ENCODE measurements at places on chromosomes 11 and 22. TPM values are rescaled to one million over a fixed set of nuclear protein-coding genes. Genes with fewer than 3 reads are reported as not detected.

DNA sequence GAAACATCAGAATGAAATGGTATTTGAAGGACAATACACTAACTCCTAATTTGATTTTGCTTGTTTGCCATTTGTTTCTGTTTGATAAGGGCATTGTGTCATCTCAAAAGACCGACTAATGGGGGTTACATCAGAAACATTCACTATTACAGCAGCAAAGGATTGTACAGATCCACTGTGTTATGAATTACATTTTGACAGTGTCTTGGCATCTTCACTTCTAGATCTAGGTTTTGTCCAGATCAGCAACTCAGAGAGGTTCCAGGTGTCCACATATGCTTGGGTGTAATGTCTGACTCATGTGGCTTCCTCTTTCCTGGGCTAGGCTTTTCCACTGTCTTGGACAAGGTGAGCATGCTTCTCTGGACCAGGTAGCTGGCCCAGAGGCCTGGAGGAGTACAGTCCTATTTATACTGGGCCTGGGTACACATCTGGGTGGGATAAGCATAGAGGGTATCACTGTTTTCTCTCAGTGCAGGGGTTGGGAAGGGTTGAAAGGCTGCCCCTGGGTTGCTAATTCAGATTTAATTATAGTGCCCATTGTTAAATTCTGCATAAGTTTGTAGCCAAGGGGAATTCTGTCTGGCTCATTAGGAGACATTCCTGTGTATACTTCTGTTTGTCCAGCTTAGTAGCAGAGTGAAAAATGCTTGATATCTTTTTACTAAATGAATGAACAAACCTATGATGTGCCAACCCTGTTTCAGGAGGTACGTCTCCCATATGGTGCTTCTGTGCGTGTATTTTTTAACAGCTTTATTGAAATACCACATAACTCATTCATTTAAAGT, 23.8 kb downstream of the DDI1 start:
- no peak overlapping the region for H3K27ac ChIP-seq
- H3K4me1 ChIP-seq, result no peaks in the 10 kb centered on the region
- no peaks in the 10 kb centered on the region for H3K36me3 ChIP-seq
- no peak overlapping the region for H3K4me3 ChIP-seq
- DNase-seq, result no peak

The MMP13 gene
- not detected for total RNA-seq

DNA sequence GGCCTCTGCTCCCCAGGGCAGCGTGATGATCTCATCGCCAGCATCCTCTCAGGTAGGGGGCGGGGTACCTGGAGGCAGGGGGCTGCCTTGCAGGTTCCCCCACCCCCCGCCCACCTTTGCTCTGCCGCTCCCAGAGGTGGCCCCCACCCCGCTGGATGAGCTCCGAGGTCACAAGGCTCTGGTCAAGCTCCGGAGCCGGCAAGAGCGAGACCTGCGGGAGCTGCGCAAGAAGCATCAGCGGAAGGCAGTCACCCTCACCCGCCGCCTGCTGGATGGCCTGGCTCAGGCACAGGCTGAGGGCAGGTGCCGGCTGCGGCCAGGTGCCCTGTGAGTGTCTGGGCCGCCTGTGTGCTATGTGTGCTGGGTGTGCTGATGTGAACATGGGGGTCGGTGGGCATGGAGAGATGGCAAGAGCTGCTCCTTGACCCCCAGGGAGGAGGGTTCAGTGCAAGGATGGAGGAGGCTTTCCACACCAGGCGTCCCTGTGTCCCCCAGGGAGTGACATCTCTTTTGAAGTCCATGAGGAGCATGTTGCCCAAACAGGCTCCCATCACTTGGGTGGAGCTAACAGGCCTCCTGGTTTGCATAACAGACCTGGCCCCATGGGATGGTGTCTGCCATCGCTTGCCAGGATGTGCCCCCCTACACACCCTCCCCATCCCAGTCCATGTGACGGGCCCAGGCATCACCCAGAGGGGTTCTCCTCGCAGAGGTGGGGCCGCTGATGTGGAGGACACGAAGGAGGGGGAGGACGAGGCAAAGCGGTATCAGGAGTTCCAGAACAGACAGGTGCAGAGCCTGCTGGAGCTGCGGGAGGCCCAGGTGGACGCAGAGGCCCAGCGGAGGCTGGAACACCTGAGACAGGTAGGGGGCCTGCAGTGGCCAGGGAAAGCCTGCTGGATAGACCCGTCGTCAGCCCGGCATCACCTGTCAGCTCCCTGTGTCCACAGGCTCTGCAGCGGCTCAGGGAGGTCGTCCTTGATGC, 14.1 kb downstream of the PLCB3 start:
- H3K36me3 ChIP-seq, result peaks cover 1% of the 10 kb centered on the region
- H3K4me3 ChIP-seq, result no peak overlapping the region
- H3K27ac ChIP-seq, result no peak overlapping the region
- DNase-seq, result no peak
- no peaks in the 10 kb centered on the region for H3K27me3 ChIP-seq

The PNPLA5 gene
- not detected for total RNA-seq

- H3K4me3 ChIP-seq, result no peak overlapping the region
- H3K27ac ChIP-seq, result no peak overlapping the region
- peaks cover 5% of the 10 kb centered on the region for H3K27me3 ChIP-seq
- no peaks in the 10 kb centered on the region for H3K36me3 ChIP-seq
- no peaks in the 10 kb centered on the region for H3K4me1 ChIP-seq
Observed at GRCh38 chr11:1069740-1070139, 4.9 kb upstream of the MUC2 start.

The GUCY1A2 gene
- total RNA-seq, result not detected
